Activated T-helper 2 cell treated with anti-CD3 and anti-CD28 coated beads, Interferon-gamma antibody, Interleukin-2, Interleukin-4, amounts not matched to agents 10 μg/mL and 5 μg/mL and 100 μg/mL, durations not matched to agents 14 hours and 24 hours and 36 hours (primary cell): ENCODE measurements at places on chromosomes 11 and 22. TPM values are rescaled to one million over a fixed set of nuclear protein-coding genes. Genes with fewer than 3 reads are reported as not detected.

Gene TREH
- not detected in 2 replicates for total RNA-seq

DNA sequence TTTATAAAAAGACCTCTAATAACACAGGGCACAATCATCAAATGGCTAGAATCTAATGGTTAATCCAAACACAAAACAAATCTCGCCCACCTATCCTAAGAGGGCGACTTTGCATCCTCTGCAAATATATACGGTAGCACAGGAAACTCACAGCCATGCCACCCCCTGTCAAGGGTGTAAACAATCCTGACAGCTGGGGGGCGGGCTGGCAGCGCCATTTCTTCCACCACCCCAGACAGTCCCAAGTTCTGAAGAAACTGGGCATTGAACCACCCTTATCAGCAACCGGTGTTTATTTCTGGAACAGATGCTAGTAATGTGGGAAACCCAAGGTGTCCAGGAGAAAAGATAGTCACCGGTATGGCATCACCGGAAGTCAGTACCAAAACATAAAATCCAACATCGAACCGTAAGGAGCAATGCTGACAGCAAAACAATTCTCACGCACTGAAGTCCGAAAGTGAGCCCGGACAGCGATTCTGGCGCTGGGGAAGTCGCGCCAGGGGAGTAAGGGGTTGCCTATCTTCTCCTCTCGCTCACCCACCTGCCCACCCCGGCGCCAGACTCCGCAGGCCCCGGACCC, 825 bp downstream of the FBXO3 start:
- peaks cover 35% of the 10 kb centered on the region for H3K4me1 ChIP-seq
- peak overlapping the region; percentile 93 for H3K4me3 ChIP-seq
- DNase-seq: peak; percentile 16
- H3K27ac ChIP-seq: peak overlapping the region; percentile 64
- peaks cover 19% of the 10 kb centered on the region for H3K36me3 ChIP-seq
- peaks cover 23% of the 10 kb centered on the region for H3K27me3 ChIP-seq

DNA sequence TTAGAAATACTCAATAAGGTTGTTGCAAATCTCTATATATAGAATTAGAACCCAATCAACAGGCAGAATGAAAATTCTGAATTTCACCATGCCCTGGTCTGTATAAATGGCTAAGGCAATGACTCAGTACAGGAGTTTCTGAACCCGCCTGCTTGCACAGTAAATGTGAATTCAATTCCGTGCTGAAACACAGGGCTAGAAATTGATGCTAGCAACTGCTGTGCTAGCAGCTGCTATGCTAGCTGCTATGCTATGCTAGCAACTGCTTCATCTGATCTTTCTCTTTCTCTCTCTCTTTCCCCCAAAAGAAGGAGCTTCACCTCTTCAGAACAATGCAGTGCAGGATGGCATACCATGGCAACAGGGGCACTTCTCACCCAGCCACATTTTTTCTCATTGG, 9.7 kb upstream of the OR52J3 start:
- no peak overlapping the region for H3K4me3 ChIP-seq
- no peak for DNase-seq
- no peak overlapping the region for H3K27ac ChIP-seq
- H3K4me1 ChIP-seq: no peaks in the 10 kb centered on the region
- H3K36me3 ChIP-seq: no peaks in the 10 kb centered on the region

Gene PHF21B
- 0.30 and 1.2 TPM in 2 replicates for total RNA-seq

- H3K27me3 ChIP-seq: no peaks in the 10 kb centered on the region
- no peak overlapping the region for H3K27ac ChIP-seq
- H3K36me3 ChIP-seq: no peaks in the 10 kb centered on the region
- H3K4me1 ChIP-seq: no peaks in the 10 kb centered on the region
- H3K4me3 ChIP-seq: no peak overlapping the region
These were observed 322.4 kb downstream of the CNTN5 start for GRCh38 chr11:99343117-99343516.

GRCh38 chr11:61028135-61028729, 56.8 kb downstream of the CD6 start:
- peaks cover 74% of the 10 kb centered on the region for H3K36me3 ChIP-seq
- peak overlapping the region; percentile 94 for H3K27ac ChIP-seq
- peaks cover 75% of the 10 kb centered on the region for H3K4me1 ChIP-seq
- no peaks in the 10 kb centered on the region for H3K27me3 ChIP-seq
- no peak for DNase-seq

DNA sequence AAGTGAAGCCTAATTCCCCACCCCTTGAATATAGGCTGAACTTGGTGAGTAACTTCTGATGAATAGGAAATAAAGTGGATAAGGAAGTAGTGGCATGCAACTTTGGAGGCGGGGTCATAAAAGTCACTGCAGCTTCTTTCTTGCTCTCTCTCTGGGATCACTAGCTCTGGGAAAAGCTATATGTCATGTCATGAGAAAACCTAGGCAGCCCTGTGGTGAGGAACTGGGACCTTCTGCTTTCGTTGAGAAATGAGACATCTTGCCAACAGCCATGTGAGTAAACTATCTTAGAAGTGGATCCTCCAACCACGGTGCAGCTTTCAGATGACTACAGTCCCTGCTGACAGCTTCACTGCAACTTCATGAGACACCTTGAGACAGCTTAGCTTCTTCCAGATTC, 15.7 kb downstream of the ZNF214 start:
- H3K4me3 ChIP-seq: no peak overlapping the region
- peaks cover 6% of the 10 kb centered on the region for H3K27me3 ChIP-seq
- H3K27ac ChIP-seq: no peak overlapping the region

DNA sequence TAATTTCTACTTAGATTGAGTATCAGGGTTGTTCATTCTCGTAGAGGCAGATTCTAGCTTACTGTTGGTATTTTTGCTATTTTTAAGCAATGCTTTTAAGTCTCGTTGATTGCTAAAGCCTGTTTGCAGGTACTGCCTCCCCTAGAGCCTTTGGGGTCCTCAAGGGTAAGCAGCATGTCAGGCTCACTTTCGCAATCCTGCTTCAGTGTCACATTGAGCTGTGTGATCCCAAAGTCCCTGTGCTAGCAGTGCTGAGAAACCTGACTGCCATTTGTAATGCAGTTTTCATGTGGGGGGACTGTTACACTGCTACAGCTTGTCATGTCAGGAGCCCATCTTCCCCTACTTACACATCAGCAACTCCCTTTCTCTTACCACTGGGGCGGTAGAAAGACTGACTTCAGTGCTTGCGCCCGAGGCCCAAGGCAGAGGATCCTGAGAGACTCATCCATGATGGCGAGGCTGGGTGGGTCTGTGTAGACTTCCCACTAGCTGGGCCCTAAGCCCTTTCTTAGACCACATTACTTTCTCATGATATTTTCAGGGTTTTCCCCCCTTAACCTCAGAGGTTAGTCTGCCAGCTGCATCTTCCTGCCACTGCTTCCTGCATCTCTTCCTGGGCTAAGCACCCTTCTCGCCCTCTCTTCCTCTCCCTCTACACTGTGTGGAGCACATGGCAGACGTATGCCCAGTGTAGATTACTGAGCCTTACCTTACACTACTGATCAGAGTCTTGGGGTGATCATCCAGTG, 40.8 kb upstream of the ST14 start:
- no peak overlapping the region for H3K27ac ChIP-seq
- peaks cover 12% of the 10 kb centered on the region for H3K27me3 ChIP-seq
- peaks cover 24% of the 10 kb centered on the region for H3K36me3 ChIP-seq
- no peak for DNase-seq
- no peak overlapping the region for H3K4me3 ChIP-seq
- peaks cover 41% of the 10 kb centered on the region for H3K4me1 ChIP-seq

DNA sequence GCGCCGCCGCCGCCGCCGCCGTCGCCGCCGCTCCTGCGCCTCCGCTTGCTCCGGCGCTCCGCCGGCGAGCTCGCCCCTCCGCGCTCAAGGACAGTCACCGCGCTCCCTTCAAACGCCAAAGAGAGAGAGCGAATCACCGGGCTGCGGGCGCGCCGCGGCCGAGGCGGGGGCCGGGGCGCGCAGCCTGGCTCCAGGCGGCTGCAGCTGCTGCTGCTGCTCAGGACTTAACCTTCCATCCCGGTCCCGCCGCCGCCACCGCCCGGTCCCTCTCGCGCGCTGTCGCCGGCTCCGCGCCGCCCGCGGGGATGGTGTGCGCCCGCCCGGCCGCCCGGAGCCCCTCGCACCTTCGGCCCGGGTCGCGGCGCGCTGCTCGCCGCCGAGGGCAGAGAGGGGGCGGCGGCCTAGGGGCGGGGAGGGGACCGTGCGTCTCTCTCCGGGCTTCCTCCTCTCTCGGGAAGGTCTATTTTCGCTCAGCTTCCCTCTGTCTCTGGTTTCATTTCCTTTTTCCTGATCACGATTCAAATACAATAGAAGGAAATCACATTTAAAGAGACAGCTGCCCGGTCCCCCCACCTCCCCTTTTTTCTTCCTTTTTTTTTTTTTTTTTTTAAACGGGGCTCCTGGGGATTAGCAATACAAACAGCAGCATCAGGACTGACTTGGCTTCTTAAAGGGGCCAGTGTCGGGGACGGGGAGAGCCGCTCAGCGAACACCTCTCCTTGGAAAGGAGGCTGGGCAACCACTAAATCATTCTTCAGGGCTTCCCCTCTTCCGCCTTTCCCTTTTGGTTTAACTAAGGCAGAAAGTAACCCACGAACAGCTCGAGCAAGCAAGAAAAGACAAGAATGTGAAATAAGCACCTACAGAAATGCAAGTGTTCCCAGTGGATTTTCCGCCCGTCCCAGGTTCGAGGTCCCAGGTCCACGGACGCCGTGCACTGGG, 22.1 kb downstream of the LMO2 start:
- peak overlapping the region; percentile 78 for H3K4me3 ChIP-seq
- H3K27ac ChIP-seq: no peak overlapping the region
- no peaks in the 10 kb centered on the region for H3K36me3 ChIP-seq
- peaks cover 4% of the 10 kb centered on the region for H3K4me1 ChIP-seq

Gene NLRP14
- 0.28 and 0.39 TPM in 2 replicates for total RNA-seq

- H3K4me1 ChIP-seq: no peaks in the 10 kb centered on the region
- H3K36me3 ChIP-seq: no peaks in the 10 kb centered on the region
- no peak for DNase-seq
- H3K27ac ChIP-seq: no peak overlapping the region
- no peaks in the 10 kb centered on the region for H3K27me3 ChIP-seq
These were observed 105.5 kb downstream of the C11orf87 start for GRCh38 chr11:109527496-109527895.

DNA sequence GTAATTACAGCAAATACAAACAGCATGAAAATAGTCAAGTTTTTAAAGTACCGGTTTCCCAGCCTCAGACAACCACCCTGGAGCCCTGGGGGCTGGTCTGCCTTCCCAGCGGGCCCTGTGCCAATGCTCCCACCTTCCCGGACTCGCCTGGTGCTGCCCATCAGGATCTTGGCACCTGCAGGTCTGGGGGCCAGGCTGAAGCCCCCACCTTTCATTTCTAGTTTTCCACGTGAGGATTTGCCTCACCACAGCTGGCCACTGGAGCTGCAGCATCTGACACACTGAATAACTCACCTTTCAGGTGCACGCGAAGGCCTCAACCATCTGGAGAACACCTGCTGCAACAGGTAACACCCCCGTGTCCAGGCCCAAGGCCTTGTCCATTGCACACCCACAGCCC, 108.7 kb upstream of the THY1 start:
- H3K27ac ChIP-seq: no peak overlapping the region
- no peak for DNase-seq
- no peak overlapping the region for H3K4me3 ChIP-seq
- no peaks in the 10 kb centered on the region for H3K36me3 ChIP-seq

DNA sequence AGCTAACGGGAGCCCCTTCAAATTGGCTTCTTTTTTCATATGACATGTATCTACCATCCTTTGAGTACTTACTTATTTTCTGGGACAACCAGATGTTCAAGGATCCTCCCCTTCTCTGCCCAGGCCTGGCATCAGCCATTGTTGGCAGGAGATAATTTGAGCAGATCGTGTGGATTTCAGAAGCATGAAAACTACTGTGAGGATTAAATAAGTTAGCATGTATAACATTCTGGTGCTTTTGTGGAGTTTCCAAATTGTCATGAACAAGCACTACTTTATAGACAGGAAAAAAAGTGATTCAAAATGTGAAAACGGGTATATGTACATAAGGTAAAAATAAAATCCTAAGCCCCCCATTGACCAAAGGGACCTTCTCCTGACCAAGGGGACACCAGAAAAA, 2.1 kb upstream of the NADSYN1 start:
- no peak for DNase-seq
- peaks cover 50% of the 10 kb centered on the region for H3K4me1 ChIP-seq
- peak overlapping the region; percentile 59 for H3K4me3 ChIP-seq
- peaks cover 42% of the 10 kb centered on the region for H3K36me3 ChIP-seq
- H3K27me3 ChIP-seq: no peaks in the 10 kb centered on the region
- H3K27ac ChIP-seq: peak overlapping the region; percentile 74

- DNase-seq: no peak
- H3K4me3 ChIP-seq: no peak overlapping the region
- H3K36me3 ChIP-seq: no peaks in the 10 kb centered on the region
- H3K4me1 ChIP-seq: no peaks in the 10 kb centered on the region
These were observed 1.7 kb upstream of the OR9G4 start for GRCh38 chr11:56750190-56750589.

GRCh38 chr22:41285441-41285819, 557 bp downstream of the RANGAP1 start:
- peaks cover 33% of the 10 kb centered on the region for H3K4me1 ChIP-seq
- peak overlapping the region; percentile 96 for H3K27ac ChIP-seq
- peak; percentile 82 for DNase-seq
- H3K27me3 ChIP-seq: no peaks in the 10 kb centered on the region
- peak overlapping the region; percentile 93 for H3K4me3 ChIP-seq

Gene PEX26
- 47.3 and 47.8 TPM in 2 replicates for total RNA-seq

GRCh38 chr22:23537416-23537815, 42.7 kb downstream of the IGLL1 start:
- no peak overlapping the region for H3K4me3 ChIP-seq

GRCh38 chr11:19228968-19229367, 11.8 kb downstream of the E2F8 start:
- peaks cover 3% of the 10 kb centered on the region for H3K4me1 ChIP-seq
- no peaks in the 10 kb centered on the region for H3K27me3 ChIP-seq
- no peak overlapping the region for H3K4me3 ChIP-seq
- DNase-seq: no peak
- peaks cover 70% of the 10 kb centered on the region for H3K36me3 ChIP-seq

DNA sequence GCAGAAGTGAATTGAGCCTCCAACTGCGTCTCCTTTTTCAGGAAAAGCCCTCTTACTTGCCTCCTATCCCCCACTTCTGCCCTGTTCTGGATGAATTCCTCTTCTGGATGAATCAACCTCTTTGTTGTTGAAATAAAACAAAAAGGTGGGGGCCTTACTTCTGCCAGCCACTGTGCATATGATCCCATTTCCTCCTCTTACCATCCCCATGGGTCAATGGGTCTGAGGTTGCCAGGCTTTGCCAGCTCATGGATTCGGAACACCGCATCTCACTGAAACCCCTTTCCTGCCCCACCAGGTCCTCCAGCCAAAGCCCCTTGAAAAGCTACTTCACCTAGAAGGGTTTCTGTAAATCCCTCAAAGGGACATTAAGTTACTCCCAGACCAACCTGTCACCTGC, 3.7 kb upstream of the CHST1 start:
- no peak for DNase-seq
- H3K27me3 ChIP-seq: peaks cover 30% of the 10 kb centered on the region
- H3K4me1 ChIP-seq: no peaks in the 10 kb centered on the region

DNA sequence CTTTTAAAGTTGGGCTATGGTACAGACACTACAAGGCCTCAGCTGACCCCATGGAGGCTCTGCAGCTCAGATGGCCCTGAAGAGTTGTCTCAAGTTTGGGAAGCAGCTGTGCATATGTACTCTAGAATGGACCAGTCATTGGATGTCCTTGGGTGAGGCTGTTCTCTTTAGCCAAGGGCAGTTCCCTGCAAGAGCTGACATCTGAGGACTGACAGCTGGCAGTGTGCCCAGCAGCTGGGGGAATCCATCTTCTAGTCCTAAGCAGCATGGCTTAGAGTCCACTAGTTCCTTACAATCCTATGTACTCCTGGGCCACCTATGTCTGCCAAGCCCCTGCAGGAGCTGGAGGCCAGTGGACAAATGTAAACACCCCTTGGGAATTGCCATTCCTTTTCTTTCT, 76.5 kb downstream of the C11orf91 start:
- no peaks in the 10 kb centered on the region for H3K4me1 ChIP-seq
- H3K36me3 ChIP-seq: no peaks in the 10 kb centered on the region
- H3K27ac ChIP-seq: no peak overlapping the region
- no peak overlapping the region for H3K4me3 ChIP-seq
- peaks cover 6% of the 10 kb centered on the region for H3K27me3 ChIP-seq
